Fibroblast of villous mesenchyme (primary cell): ENCODE measurements at places on chromosomes 12 and 14.

DNA sequence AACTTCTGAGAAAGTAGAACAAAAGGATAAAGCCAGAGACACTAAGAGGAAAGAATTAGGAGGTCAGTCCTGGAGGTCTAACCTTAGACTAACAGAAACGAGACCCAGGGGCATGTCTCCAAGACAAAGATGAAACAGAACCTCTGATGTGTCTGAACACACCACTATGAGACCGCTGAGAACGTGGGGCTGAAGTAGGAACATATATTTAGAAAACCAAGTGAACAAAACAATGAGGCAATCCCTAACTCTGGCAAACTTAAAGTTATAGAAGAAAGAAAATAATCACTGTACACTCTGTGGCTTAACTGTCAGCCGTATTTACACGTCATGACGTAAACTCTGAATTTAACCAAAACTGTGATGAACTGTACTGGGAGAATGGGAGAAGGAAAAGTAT, 17.9 kb downstream of the KCTD10 start:
- DNase-seq: peak; percentile 45

DNA sequence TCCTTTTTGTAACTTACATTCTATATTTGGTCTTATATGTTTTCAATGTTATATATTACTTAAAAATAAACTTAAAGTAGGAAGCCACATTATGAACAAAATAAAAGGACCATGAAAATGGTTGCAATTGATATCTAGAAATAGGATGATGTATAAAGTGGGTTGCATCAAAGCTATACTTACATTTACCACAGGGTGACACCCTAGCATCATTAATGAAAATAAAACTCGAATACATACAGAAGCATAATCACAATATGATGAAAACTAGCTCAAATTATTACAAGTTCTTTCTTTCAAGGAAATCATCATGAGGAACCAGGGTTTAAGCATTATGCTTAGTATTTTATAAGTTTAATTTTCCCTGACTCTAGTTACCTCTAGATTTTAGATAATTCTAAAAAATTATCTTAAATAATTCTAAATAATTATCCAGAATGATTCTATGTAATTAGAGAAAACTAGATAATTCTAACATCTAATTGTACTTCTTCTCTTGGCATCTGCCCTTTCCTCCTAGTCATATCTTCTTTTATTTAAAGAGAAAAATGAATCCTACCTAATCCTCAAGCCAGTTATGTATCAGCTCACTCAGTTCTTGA, 31.2 kb downstream of the TAS2R7 start:
- DNase-seq: peak; percentile 58

- no peak for DNase-seq
Observed at GRCh38 chr14:88181072-88181471, 142.0 kb downstream of the KCNK10 start.

DNA sequence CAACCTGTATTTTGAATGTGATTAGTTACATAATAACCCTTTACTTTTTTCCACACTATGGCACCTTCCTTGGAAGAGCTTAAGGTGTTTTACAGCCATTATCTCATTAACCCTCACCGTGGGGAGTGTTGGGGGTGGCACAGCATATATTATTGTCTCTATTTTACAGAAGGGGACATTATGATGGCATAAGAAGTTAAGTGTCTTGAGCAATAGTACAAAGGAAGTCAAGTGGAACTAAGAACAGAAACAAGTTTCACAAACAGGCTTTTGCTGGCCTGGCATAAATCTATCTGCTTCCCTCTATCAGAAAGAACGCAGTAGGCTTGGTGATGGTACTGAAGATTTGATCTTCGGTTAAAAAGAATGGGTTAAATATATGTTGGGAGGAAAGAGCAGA, 169.7 kb upstream of the OTX2 start:
- DNase-seq: no peak

DNA sequence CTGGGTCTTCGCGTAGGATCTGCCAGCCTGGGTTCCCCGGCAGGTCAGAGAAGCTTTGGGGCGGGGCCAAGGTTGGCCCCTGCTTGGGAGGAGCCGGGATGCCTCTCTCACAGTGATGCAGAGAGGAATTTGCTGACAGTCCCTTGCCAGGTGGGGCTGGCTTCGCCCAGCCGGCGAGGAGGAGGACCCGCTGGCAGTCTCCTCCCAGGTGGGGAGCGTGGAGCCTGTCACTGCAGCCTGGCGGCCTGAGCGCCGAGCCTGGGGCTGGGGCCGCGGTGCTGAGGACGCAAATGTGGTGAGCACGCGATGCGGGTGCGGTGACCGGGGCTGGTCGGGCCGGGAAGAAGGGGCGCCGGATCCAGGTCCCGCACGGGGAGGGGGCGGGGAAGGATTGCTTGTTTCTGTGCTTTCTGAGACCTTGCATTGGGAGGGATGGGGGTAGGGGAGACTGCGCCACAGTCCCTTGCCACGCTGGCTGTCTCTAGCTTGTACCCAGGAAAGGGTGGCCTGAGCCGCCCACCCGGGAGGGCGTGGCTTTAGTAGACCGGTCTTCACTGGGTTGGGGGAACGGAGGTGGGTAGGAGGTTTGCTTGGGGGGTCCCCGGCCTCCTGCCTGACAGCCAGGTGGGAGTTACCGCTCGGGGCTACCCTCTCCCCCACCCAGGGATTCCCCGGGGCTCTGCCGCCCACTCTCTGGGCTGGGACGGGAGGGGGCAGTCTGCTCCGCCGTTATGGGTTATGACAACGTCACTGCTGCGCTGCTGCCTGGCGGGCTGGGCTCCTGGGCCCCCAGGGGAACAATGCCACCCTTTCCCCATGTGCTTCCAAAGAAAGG, at the start of gene TMEM63C:
TMEM63C (plus strand) TSS at position 196 of the 835 bp plus-strand sequence. CDS start 37,016 bp downstream, outside the sequence.
- DNase-seq: no peak

DNA sequence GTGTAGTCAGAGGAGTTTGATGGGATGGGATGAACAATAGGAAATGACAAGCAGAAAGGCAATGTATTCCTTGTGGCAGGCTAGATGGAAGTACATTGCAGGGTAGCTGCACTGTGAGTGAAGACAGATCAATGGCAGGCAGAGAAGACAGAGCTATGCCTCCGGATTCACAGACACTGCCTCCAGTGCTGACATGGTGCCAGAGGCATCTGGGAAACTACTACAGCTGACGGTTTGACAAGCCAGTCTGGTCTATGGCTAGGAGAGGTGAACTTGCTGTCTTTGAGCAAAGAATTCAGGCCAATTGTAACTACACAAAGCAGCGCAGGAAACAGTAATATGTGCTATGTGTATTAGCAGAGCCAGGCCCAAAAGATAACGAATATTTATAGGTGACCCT, 193.5 kb downstream of the DIO2 start:
- no peak for DNase-seq

DNA sequence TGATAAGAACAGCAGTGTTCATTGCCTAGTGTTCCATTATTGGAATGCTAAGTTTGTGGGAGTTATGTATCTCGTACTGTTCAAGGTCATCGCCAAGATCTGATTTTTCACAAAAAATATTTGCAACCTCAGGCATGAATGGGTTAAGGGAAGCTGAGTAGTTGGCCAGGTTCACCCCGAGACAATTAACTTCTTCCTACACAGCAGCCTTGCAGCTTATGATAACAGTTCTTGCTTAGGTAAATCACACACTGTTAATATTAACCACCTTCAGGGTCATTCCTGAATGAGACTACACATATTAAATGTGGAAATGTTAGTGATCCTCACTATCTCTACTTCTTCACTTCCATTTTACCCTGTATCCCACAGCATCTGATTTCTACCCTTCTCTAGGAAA, 18.0 kb downstream of the FKBP11 start:
- DNase-seq: no peak

DNA sequence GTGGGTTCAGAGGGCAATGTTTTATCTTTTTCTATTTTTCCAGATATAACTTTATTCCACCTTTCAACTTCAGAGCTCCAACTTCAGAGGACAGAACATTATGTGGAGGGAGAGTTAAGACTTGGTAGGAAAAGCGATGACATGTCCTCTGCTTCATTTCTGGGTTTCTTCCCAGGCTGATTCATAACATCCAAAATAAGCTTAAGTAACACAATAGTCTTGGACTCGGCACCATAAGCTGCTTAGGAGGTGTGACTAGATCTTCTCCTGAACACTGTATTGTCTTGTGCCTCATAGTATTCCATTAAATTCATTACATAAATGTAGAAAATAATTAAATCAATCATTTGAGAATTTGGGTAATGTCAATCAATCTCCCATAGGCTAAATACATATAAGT, 95.5 kb upstream of the PDE3A start:
- DNase-seq: no peak

DNA sequence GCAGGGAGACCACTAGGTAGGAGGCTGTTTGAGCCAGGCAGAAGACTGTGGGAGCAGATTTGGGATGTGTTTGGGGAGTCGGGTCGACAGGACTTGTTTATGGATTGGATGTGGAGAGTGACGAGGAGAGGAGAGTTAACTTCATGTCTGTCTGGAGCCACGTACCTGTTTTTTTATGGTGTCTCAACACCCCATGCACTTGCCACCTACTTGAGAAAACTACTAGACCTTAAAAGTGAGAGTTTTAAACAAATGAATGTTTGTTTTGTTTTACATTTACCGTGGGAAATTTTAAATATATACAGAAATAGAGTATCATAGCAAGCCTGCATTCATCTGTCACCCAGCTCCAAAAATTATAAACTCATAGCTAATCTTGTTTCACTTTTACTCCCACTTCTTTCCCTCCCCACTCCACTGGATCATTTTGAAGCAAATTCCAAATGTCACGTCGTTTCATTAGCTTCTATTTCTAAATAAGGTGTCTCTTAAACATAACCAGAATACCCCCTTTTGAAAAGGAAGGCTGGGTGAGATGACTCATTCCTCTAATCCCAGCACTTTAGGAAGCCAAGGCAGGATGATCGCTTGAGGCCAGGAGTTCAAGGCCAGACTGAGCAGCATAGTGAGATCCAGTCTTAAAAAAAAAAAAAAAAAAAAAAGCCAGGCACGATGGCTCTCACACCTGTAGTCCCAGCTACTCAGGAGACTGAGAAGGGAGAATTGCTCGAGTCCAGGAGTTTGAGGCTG, 136.2 kb downstream of the ANO6 start:
- DNase-seq: peak; percentile 43

DNA sequence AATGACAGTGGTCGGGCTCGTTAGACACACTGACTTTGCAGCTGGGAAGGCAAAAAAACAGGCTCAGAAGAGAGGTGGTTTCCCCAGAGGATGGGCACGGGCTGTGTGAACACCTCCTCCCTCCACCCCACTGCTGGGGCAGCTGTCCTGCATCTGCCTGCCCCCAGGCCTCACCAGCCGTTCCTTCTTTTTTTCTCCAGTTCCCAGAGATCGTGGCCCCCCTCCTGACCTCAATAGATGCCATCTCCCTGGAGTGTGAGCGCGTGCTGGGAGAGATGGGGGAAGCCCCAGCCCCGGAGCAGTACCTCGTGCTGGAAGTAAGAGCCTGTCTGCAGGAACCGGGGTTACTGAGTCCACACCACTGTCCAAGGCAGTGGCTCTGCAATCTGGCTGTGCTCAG, 17.4 kb downstream of the MVK start:
- DNase-seq: no peak

- DNase-seq: peak; percentile 100
Observed at GRCh38 chr14:90383126-90383730, 13.6 kb upstream of the CALM1 start.

DNA sequence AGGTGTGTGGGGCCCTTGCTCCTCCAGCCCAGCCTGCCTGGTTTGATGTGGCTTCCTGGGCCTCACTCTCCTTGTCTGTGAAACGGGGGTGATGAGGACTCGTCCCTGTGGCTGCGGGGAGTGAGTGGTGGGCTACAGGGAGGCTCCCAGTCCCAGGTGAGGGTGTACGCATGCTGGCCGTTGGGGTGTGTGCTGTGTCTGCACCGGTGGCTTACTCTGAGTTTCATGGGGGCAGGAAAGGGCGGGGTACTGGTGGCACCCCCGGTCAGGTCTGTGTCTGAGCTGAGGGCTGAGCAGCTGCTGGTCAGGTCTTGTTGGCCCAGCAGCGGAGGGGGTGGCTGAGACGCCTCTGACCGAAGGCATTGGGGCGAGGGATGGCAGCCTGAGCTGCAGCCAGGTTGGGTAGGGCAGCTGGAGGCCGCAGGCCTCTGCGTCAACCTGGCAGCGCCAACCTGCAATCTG, 11.2 kb downstream of the ULK1 start:
- DNase-seq: no peak

GRCh38 chr12:12474471-12474928, 88.2 kb downstream of the DUSP16 start:
- DNase-seq: no peak

GRCh38 chr12:121970581-121971300, 50.9 kb upstream of the BCL7A start:
- no peak for DNase-seq

DNA sequence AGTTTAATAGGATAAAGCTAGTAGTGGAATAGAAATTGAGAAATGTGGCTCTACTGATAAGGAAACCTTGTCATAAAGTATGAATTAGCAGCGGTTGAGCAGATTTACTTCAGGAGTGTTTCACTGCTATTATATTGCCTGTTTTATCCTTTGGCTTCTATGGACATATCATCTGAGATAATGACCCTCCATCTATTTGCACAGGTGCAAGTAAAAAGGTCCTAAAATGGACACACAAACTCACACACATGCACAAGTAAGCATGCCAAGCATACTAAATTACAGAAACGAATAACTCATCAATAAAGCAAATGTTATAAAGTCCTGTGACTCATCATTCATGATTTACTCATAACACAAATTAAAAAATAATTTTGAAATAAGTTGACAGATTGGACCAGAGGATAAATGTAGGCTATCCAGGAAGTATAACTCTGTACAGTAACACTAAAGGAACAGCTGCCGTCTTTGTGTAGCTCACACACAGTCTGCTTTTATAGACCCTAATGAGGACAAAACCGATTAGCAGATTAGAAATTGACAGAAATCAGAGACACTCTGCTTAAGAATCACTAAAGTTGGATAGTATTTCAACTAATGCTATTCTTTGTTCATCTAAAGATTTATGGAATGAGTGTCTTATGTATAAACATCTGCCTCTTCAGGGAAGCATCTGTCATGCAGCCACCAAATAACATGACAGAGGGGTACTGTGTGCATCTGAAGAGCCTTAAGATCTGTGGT, 73.9 kb downstream of the SYT1 start:
- no peak for DNase-seq

DNA sequence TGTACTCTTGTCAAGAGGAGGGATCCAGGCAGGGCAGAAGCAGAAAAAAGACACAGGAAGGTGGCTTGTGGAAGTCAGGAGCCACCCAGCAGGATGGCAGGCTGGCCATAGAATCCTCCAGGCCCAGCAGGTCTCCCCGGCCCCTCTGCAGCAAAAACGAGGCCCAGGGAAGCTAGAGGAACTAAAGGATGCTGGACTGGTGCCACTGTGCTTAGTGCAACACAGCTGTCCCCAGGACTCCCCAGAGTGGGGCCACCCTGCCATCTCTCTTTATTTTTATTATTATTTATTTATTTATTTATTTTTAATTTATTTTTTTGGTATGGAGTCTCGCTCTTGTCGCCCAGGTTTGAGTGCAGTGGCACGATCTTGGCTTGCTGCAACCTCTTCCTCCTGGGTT, 54.1 kb downstream of the PITPNM2 start:
- DNase-seq: no peak
